GM23248 (cell line): ENCODE measurements at places on chromosomes 16 and 17. TPM values are rescaled to one million over a fixed set of nuclear protein-coding genes. Genes with fewer than 3 reads are reported as not detected.

GRCh38 chr17:11276486-11276885 lies 35.5 kb downstream of the SHISA6 start:
- no peak for DNase-seq

DNA sequence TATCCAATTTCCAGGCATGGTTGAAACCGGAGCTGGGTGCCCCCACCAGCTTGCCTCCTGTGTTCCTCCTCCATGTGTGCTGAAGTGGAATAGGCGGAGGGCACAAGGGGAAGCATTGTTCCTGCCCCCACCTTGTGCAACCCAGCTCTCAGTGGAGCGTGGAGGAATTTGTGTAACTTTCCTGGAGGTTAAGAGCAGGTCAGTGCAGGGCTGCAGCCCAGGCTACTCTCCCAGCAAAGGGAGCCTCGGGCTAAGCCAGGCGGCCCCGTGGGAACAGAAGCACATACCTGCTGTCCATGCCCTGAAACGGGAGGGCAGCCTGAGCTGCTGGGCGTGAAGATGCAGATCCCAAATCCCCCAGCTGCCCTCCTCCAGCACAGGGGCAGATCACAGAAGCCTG lies 158.8 kb upstream of the LHX1 start:
- no peak for DNase-seq

GRCh38 chr17:3040882-3041281 lies 22.5 kb downstream of the OR1D5 start:
- DNase-seq = no peak

- peak; percentile 74 for DNase-seq
Measured at GRCh38 chr16:87608400-87608985, 6.2 kb downstream of the JPH3 start.

GRCh38 chr17:79797492-79798298 lies 818 bp upstream of the CBX8 start:
- peak; percentile 40 for DNase-seq

- no peak for DNase-seq
Measured at GRCh38 chr17:66946251-66946650, 18.3 kb upstream of the CACNG4 start.

GRCh38 chr17:3539881-3540540 lies 17.6 kb downstream of the TRPV3 start:
- DNase-seq = no peak

GRCh38 chr17:5784791-5785190 lies 200.5 kb upstream of the NLRP1 start:
- no peak for DNase-seq

DNA sequence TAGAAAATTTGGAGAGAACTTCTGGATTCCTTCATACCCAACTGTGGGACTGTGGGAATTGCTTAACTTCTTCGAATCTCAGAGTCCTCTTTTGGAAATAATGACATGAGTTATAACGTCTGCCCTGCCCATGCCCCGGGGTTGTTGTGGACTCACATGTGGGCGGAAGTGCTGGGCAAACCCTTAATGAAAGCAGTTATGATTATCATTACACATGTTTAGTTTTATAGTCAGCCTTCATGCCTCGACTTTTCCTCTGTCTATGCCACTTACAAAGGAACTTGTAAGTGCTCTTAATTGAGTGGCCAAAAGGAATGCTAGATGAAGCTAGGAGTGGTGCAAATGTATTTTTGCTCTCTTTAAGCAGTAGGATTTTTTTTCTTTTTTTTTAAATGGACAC lies 3.9 kb downstream of the KRT27 start:
- no peak for DNase-seq

- DNase-seq = peak; percentile 86
Measured at GRCh38 chr16:49281843-49282642, 405 bp upstream of the CBLN1 start.

GRCh38 chr17:55190748-55191147 lies 74.0 kb upstream of the HLF start:
- no peak for DNase-seq

DNA sequence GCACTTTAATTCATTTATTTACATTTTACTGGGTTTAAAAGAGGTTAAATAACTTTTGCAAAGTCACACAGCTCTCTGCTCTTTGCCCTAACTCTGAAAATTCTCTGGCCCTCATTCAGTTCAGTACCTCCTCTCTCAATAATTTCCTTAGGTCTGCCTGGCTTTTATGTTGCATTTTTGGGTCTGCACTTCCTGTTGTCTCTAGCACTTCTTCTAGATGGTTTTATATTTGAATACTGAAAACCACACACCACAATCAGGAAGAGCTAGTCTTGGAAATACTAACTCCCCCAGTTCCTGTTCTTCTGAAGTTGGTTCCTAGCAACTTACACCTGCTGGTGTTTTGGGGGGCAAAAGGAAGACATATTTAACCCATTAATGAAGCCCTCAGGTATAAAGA lies 577.9 kb downstream of the HS3ST4 start:
- no peak for DNase-seq

- no peak for DNase-seq
Measured at GRCh38 chr16:70590722-70591415, 55.5 kb upstream of the IL34 start.

CD19 gene
- not detected in 2 replicates for total RNA-seq

GRAPL gene
- total RNA-seq = not detected in 2 replicates

KRT32 gene
- total RNA-seq = not detected in 2 replicates

POLR3E gene
- 20.8 and 27.1 TPM in 2 replicates for total RNA-seq
